ENCODE measurements at places on chromosomes 7 and 10.
A peak's percentile ranks its signal among the peaks of the same experiment; 100 is the strongest.

DNA sequence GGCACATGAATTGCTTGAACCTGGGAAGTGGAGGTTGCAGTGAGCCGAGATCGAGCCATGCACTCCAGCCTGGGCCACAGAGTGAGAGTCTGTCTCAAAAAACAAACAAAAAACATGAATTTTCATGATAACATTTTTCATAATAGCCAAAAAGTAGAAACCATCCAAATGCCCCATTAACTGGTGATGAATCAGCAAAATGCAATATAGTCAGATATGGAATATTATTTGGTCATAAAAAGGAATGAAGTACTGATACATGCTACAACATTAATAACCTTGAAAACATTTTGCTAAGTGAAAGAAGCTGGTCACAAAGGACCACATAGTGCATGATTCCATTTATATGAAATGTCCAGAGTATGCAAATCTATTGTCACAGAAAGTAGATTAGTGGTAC is 24.5 kb upstream of the VCL start:
- DNase-seq = no peak

- no peak for DNase-seq
These were observed 26.8 kb downstream of the GOT1 start for GRCh38 chr10:99403674-99404073.

GRCh38 chr7:125316466-125316865 is 386.8 kb upstream of the POT1 start:
- DNase-seq = no peak

- no peak for DNase-seq
These were observed 132.1 kb downstream of the NRBF2 start for GRCh38 chr10:63265222-63265617.

DNA sequence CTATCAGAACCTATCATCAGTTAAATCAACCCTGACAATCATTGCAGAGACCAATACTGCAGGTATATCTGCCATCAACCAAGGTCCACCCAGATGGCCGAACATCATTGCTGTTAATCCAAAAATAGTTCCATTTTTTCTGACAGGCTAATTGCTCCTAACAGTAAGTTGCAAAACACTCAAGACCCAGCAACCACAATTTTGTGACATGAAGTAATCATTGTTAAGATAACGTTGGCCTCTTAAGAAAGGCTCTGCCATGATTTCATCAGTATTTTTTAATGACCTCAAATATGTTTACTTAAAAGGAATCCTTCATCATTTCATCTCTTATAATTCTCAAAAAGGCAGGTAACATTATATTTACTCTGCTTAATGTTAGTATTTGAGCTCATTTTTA is 553.4 kb upstream of the POM121L12 start:
- DNase-seq = no peak

GRCh38 chr7:81604808-81605174 is 165.1 kb downstream of the HGF start:
- DNase-seq = peak; percentile 49

GRCh38 chr10:12414278-12414989 is 65.1 kb downstream of the CAMK1D start:
- no peak for DNase-seq

DNA sequence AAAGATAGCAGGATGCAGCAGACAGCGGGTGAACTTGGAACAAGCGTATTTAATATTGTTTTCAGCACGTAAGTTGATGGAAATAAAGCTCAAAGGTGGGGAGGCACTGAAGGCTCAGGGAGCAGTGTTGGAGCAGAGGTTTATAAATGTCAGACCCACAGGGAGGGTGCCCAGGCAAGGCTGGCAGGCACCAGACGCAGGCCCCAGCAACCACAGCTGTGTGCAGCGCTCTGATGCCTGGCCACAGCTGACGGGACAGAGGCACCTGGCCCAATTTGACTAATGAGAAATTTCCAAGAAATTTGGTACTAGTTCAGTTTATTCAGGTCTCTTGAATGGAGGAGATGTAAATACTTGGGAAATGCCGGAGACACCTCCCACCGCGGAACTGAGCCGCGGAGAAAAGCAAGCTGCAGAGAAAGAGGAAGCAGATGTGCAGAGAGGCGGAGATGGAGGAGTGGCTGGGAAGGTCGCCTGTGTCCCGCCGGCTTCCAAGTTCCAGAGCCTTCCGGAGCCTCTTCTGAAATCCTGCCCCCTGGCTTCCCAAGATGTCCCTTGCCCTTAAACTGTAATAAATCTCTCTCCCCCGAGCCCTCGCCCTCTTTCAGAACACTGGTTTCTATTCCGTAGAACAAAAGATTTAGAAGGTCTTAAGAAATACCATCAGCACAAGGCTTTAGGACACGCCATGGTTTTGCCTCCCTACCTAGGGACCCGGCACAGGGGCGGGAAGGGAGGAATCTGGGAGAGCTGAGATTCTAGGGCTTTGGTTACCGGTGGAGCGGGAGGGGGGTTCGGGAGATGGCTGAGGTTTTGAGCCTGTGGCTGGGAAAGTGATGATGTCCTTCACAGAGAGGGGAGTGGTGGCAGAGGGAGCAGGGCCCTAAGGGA is 38.4 kb upstream of the PLXNA4 start:
- no peak for DNase-seq

GRCh38 chr7:37669818-37670217 is 13.7 kb upstream of the GPR141 start:
- DNase-seq = no peak

- peak; percentile 13 for DNase-seq
These were observed 52.8 kb downstream of the NRF1 start for GRCh38 chr7:129664029-129665012.

GRCh38 chr10:30857803-30858202 is 173.9 kb downstream of the ZNF438 start:
- DNase-seq = no peak

DNA sequence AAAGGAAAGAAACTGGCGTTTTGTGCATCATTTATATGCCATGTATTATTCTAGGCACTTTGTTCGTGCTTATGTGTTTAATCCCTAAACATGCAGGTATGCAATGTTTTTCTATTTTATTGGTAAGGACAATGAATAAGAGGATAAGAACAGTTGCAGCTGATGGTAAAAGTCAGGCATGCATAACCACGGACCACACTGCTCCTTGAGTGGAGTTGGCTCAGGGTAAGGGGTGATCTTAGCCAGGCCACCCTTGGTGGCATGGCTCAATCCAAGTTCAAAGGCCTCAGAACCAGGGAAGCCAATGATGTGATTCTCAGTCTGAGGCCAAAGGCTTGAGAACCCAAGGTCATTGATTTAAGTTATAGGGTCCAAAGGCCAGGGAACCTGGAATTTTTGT is 1068.1 kb downstream of the NRG3 start:
- DNase-seq = no peak
